Stimulated activated CD4-positive, alpha-beta T cell treated with anti-CD3 and anti-CD28 coated beads, Interleukin-1b, Interleukin-23, amount 100 ng/mL, for 1 hour (primary cell): ENCODE measurements at places on chromosomes 1 and 21.

DNA sequence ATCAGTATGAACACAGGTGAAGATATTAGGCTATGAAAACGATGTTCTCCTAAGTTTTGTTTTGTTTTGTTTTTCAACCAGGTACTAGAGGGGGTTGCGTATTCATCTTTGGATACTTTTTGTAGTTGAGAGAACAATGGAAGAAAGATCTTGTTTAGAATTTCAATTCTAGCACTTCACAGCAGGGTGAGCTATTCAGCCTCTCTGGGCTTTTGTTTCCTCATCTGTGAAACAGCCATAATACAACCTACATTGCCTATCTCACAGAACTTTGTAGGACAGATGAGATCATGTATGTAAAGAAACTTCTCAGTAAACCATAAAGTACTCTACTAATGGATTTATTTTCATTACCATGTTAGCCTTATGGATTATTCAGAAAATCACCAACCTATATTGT, 199.5 kb downstream of the GPATCH2 start:
- DNase-seq: no peak

GRCh38 chr1:154157520-154158306, 2.8 kb upstream of the NUP210L start:
- peak; percentile 27 for DNase-seq

DNA sequence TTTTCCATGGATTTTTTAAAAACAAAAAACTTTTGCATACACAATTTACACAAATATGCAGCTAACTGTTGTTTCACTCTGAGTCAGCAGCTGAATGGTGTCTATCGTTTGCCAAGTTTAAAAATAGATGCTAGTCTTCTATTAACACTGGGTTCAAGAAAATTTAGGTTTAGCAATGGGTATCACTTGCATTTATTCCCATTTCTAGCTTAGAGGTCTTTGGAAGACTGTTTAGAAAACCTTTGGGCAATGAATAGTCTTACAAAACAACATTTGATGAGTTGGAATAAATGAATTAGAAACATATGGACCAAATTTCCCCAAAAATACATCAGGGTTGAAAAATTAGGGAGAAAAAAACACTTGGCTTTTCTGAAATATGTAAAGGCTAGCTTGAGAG, 165.8 kb downstream of the LYPLAL1 start:
- DNase-seq: no peak

GRCh38 chr1:34759503-34760357, at the start of gene GJB4:
GJB4 (plus strand) TSS chr1:34759740; CDS start chr1:34761255, 1,515 bp downstream.
- DNase-seq: no peak

DNA sequence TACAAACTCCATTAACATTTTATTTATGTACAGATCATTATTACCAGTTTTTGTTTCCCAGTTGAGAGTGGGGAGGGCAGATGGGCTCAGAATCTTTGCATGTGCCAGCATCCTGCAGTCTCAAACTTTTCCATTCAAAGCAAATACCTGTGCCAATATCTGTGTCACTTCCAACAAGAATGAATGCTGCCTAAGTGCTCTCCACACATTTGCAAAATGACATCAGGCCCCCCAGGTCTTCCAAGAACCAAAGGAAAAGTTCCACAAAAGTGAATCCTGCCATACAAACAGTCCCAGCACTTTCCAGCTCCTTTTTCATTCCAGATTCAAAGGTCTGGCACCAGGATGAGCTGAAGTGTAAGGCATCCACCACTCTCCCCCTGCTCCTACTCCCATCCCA, 1.7 kb upstream of the TIE1 start:
- no peak for DNase-seq

DNA sequence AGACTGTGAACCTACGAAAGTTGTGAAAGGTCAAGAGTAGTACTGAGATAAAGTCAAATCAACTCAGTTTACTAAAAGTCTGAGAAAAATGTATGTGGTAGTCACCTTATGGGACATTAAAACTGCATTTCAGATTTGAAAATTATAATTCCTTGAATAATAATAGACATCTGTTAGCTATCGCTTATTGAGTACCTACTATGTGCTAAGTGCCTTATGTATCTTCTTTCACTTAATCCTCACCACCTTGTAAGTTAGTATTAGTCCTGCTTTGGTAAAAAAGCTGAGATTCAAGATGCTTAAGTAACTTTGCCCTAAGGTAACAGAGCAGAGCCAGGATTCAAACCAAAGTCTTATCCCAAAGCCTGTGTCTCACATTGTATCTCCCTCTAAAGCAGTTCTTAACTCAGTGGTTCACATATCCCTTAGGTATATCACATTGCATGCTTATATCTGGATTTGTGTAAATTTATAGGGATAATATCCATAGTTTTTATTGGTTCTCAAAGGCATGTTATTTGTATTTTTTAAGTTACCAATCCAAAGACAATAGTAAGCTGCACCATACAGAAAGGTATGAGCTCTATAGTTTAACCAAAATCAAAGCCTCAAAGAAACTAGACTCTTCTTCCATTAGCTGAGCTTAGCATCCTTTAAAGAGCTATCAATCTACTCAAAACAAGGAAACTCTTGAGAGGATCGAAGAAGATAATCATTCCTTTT, 865 bp downstream of the PIGC start:
- DNase-seq: no peak

DNA sequence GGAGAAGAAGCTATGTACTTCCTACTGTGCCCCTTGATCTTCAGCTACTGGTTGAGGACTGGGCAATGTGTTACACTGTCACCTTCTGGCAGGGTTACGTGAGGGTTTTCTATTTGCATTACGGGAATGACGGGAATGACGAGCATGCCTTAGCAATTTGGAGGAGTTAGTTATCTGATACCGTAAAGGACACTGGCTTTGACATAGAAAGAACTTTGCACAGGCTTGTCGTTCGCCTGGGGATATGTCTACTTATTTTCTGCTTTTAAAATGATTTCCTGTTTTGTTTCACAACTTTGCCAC, 19.8 kb upstream of the ACBD6 start:
- no peak for DNase-seq

DNA sequence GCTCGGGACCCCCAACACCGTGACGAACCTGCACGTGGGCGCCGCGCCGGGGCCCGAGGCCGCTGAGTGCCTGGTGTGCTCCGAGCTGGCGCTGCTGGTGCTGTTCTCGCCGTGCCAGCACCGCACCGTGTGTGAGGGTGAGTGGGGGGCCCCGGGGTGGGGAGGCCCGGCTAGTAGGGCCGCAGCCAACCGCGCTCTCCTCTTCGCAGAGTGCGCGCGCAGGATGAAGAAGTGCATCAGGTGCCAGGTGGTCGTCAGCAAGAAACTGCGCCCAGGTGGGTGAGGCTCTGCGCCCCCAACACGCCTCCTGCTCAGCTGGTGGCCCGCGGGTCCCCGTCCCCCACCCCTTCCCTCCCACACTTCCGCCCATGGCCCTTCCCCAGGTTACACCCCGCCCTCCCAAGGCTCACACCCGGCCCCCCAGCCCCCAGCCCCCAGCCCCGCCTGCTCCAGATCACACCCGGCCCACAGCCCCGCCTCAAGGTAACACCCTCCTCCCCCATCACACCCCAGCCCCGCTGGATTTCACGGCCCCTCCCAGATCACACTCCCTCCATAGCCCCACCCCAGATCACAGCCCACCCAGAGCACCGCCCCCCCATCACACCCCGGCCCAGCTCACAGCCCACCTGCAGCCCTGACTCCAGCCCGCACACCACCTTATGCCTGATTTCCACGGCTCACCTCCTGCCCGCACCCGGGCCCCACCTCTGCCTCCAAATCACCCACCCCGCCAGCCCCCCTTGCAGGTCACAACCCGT, 2.4 kb upstream of the MMP23B start:
- DNase-seq: no peak

DNA sequence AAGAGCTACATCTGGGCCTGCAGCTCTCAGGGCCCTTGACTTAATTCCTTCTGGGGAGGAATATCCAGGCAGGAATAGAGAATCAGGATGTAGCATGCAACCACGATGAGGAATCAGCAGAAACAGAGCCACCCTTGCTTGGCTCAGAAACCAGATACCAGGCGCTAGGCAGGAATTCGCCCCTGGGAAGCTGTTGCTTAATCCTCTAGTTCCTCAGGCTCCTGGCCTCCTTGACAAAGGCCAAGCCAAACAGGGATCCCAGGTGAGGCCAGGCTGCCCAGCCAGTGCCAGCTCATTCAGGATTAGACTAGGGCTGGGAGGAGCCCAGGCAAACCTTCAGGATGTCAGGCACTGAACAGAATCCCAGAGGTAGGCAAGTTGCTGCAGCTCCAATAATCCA, 48.2 kb upstream of the IRF2BP2 start:
- DNase-seq: no peak

DNA sequence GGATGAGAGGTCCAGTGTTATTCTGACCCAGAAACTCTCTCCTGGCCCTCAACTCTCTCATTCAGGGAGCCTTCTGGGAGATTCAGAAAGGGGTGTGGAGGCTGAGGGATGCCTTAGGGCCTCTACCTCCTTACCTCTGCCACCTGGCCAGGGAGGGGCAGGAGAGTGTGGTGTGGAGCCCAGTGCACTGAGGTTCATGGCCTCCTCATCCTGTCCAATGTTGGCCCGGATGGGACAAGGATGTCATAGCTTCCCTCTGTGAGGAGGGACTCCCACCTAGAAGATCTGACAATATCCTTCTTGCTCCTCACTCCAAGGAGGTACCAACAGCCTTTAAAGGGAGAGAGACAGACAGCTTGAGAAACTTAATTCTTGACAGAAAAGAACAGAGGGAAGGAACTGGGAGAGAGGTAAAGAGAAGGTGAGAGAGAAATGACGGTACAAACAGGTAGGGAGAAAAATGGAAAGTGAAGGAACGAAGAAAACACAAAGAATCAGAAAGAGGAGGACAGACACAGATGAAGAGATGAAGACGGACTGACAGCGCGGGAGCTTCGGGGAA, 779 bp downstream of the BEND5 start:
- no peak for DNase-seq

GRCh38 chr1:200971955-200972711, 51.4 kb downstream of the KIF21B start:
- DNase-seq: peak; percentile 33

- no peak for DNase-seq
These were observed 11.6 kb upstream of the OR2G2 start for GRCh38 chr1:247576514-247576913.

GRCh38 chr1:97350662-97351061, 570.2 kb downstream of the DPYD start:
- no peak for DNase-seq

- no peak for DNase-seq
These were observed 39.4 kb downstream of the OR10Z1 start for GRCh38 chr1:158644449-158644848.

DNA sequence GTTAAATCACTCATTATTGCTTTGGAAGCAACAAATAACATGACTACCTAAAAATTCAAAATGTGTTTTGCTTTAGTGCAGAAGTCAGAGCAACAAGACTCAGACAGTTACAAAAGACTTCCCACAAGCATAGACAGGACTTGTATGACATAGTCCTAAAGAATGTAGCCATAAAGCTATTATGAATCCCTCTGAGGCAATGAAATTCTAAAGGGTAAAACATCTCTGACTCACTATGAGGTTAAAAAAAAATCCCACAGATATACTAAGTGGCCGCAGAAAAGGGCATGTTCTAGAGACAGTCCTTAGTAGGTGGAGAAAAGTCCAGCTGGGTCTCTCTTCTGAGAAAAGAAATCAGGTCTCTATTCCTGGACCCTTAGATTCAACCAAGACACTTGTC, 4.9 kb downstream of the PRKAB2 start:
- DNase-seq: no peak

- no peak for DNase-seq
These were observed 1363.2 kb upstream of the ADGRL4 start for GRCh38 chr1:80369780-80370179.

- DNase-seq: no peak
These were observed 42.9 kb downstream of the BATF3 start for GRCh38 chr1:212656730-212657129.

DNA sequence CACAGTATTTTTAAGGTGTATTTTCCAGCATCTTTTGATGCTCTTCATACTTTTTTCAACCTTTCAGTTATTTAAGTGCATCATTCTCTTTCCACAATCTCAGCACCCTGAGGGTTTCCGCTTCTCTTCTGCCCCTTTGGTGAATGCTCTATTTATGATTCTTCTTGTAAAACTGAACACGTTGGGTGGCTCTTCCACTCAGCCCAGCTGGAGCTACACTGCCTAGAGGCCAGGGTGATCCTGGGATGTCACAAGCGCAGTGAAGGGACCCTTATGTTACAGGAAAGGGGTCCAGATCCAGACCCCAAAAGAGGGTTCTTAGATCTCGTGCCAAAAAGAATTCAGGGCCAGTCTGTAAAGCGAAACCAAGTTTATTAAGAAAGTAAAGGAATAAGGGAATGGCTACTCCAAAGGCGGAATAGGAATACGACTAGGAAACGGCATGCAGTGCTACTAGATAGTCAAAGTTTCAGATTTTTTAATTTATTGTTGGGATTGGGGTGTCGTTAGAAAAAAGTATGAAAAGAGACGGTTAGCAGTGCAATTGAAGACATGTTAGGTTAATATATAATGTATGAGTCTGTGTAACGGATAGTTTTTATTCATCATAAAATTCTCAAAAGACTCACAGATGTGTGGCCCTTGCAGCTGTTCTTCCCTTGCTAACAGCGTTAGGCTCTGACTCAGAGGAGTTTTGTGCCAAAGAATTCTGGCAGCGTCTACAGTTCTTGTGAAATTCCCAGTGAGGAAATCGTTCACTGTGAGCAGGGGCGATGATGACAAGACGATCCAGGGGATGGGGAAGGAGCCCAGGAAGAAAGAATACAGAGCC, 14.4 kb upstream of the ERVH48-1 start:
- DNase-seq: no peak

DNA sequence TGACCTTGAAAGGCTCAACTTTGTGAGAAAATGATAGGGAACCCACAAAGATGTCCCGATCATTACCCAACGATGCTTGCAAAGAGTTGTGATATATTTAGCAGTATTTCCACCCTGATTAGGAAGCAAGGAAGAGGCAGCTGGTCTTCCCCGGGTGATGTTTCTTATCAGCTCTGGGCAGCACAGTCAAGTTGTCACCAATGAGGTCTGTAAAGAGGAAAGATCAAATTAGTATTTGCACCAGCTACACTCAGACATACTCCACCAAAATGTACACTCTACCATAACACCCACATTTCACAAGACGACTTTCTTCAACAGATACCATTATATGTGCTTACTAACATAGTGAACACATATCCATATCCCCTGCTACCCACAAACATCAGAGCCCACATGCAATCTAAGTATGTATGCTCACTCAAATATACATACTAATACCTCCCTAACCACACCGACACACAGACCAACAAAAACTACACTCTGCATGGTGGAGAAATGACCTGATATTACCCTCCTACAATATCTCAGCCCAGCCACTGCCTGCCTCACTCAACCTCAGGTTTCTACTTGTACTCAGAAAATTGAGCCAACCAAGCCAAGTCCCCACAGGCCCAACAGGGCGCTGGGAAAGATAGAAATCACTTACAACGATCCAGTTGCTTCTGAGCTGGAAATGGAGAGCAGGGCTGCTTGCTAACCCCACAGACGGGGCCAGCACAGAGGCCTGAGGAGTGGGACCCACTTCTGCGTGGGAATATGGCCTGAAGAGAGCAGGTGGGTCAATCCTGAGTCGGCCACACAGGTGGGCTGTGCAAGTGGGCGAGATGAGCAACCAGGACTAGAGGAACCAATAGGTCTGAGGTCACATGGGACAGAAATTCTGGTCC, 4.6 kb upstream of the BTG2 start:
- DNase-seq: no peak
